Stimulated activated CD8-positive, alpha-beta memory T cell treated with anti-CD3 and anti-CD28 coated beads, Interleukin-7, amount 100 ng/mL, for 4 hours (primary cell): ENCODE measurements at places on chromosomes 12 and 14.

DNA sequence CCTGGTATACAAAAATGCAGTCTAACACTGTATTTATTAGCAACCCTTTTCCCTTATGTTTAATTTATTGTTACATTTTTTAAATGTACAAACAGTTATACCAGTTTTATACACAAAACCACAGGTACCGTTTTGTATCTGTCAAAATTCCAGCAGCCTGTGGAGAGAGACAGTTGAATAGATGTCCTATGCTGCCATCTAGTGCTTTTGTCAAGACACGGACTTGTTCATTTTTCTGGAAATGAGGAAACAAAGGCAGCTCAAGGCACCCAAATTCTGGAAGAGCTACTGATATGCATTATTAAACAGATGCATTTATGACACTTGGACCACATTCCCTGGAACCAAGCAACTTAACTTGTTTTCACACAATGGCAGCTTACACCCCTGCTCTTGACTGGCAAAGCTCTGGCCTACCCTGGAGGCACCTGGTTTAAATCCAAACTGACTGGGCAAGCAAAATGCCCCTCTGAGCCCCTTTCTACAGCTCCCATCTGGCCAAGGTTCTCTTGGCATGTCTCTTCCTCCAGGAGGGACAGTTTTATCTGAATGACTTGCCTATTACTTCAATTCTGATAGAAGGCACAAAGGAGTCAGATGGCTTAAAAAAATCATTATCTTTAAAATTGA lies 286.9 kb upstream of the PRKD1 start:
- no peak for DNase-seq

DNA sequence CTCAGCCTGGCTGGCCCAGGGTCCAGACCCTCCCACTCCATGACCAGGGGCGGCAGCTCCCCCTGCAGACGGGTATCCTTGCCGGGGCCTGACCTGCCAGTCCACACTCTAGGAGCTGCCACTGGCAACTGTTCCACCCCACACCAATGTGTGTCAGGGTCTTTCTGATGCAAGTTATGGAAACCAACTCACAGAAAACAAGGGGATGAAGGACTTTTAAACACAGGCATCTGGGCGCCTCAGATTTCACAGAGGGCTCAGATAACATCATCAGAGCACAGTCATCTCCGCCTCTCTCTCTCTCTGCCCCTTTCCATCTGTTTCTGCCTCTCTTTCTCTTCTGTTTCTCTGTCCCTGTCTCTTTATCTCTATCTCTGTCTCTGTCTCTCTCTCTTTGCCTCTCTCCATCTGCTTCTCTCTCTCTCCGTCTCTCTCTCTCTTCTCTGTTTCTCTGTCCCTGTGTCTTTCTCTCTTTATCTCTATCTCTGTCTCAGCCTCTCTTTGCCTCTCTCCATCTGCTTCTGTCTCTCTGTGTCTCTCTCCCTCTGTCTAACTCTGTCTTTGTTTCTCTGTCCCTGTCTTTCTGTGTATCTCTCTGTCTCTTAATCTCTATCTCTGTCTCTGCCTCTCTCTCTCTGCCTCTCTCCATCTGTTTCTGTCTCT lies 67.4 kb upstream of the FBRSL1 start:
- DNase-seq = no peak

GRCh38 chr12:116015525-116015924 lies 262.0 kb downstream of the MED13L start:
- DNase-seq = no peak

DNA sequence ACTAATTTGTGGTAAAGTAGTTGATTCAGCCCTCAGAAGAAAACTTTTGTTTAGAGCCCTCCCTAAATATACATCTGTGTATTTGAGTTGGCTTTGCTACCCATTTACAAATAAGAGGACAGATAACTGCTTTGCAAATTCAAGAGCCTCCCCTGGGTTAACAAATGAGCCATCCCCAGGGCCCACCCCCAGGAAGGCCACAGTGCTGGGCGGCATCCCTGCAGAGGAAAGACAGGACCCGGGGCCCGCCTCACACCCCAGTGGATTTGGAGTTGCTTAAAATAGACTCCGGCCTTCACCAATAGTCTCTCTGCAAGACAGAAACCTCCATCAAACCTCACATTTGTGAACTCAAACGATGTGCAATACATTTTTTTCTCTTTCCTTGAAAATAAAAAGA lies 2.7 kb downstream of the FZD10 start:
- DNase-seq = no peak

DNA sequence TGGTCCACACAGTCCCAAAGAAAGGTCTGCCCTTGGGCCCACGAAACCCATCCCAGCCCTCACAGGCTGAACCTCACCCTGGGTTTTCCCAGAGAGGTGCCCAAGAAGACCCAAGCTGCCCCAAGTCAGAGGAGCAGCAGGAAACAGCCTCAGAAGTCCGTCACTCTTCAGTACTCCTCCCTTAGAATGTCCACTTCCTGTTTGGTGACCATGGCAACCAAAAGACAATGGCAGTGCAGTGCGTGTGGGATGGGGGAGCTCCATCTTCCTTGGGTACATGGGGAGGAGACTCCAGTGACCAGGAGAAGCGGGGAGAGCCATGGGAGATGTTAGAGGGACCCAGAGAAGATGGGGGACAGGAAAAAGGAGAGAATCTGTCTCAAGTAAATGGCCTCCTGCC lies 11.3 kb downstream of the SELPLG start:
- no peak for DNase-seq

GRCh38 chr14:64114166-64114565 lies 180.0 kb downstream of the ESR2 start:
- DNase-seq = no peak

DNA sequence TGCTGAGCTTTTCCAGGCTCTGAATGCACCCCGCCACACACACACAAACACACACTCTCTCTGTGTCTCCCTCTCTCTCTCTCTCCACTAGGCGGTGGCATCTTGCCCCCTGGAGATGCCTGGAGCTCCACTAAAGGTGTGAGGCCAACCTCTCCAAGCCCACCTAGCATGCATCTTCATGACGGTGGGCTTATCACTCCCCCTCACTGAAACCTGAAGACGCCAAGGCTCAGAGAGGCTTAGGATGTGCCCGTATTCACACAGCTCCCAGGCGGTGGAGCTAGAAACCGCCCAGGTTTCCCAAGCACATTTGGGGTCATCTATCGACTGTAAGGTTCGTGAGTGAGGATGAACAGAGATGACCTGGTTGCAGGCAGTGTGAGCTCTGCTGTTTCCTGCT lies 42.6 kb upstream of the BCL11B start:
- no peak for DNase-seq

DNA sequence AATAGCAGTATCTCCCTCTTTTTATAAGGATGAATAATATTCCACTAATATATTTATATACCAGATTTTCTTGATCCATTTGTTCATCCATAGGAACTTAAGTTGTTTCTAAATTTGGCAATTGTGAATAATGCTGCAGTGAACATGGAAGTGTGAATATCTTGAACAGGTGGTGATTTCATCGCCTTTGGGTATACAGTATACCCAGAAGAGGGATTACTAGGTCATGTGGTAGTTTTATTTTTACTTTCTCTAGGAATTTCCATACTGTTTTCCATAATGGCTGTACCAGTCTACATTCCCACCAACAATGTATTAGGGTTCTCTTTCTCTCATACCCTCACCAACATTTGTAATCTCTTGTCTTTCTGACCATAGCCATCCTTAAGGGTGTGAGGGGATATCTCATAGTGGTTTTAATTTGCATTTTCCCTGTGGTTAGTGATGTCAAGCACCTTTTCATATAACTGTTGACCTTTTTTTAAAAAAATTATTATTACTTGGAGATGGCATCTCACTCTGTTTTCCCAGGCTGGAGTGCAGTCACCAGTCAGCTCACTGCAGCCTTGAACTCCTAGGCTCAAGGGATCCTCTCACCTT lies 20.5 kb downstream of the PPHLN1 start:
- no peak for DNase-seq

DNA sequence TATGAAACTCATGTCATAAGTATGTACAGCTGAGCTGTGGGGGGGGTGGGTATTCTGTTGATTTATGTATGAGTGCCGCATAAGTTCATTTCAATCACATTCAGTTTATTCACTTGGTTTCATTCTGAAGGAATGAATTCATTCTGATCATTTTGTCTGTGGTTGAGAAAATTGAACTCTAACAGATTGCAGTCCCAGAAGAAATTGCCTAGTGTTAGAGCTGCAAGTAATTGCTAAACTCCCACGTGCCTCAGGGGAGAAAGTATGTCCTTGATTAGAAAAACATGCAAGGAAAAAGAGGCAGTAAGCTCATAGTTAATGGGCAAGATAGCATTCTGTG lies 442.4 kb upstream of the MGAT4C start:
- no peak for DNase-seq

DNA sequence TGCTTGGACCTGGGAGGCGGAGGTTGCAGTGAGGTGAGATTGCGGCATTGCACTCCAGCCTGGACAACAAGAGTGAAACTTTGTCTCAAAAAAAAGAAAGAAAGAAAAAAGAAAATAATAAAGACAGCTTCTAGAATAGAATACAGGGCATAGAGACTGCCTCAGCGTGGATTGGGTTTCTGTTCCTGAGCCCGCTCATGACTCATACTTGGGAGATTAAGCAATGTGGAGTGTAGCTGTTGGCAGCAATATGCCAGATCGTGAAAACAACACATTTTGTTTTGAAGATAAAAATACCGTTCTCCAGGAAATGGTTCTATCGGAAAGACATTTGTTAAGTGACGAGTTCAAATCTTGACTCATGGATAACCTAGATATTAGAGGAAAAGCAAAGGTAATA lies 67.2 kb downstream of the GLT1D1 start:
- no peak for DNase-seq

GRCh38 chr14:36509069-36509917 lies 10.7 kb downstream of the NKX2-1 start:
- DNase-seq = no peak

DNA sequence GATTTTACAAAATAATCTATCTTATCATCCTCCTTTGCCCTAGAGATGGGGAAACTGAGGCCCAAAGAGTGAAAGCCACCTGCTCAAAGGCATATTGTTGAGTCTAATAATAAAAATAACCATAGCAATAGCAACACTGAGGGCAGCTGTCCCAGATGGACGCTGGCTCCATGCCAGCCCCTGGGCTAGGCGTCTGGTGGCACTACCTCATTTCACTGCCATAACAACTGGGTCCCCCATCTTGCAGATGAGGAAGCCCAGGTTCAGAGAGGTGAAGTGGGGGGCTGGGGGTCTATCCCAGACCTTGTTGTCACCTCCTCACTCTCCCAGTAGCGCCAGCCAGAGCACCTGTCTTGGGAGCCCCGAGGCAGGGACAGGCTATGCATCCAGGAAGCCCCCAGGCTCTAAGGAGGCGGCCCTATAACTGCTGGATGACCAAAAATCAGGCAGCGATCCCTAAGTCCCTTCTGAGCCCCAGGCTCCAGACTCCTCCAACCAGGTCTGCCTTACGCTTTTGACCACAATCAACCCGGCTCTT lies 12.8 kb downstream of the BDKRB2 start:
- no peak for DNase-seq

- DNase-seq = no peak
Measured at GRCh38 chr14:46902837-46903236, 251.3 kb upstream of the RPL10L start.

DNA sequence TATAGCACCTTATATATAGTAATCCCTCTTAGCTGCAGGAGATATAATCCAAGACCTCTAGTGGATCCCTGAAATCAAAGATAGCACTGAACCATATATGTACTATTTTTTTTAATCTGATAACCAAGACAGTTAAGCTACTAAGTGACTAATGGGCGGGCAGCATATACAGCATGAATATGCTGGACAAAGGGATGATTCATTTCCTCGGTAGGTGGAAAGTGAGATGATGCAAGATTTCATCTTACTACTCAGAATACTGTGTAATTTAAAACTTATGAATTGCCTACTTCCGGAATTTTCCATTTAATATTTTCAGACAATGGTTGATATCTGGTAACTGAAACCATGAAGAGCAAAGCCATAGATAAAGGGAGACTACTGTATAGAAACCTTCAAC lies 36.2 kb downstream of the PRMT8 start:
- DNase-seq = no peak

- DNase-seq = no peak
Measured at GRCh38 chr12:50776749-50777728, 13.1 kb downstream of the ATF1 start.

GRCh38 chr14:52304248-52304904 lies 9.7 kb upstream of the PTGER2 start:
- no peak for DNase-seq

DNA sequence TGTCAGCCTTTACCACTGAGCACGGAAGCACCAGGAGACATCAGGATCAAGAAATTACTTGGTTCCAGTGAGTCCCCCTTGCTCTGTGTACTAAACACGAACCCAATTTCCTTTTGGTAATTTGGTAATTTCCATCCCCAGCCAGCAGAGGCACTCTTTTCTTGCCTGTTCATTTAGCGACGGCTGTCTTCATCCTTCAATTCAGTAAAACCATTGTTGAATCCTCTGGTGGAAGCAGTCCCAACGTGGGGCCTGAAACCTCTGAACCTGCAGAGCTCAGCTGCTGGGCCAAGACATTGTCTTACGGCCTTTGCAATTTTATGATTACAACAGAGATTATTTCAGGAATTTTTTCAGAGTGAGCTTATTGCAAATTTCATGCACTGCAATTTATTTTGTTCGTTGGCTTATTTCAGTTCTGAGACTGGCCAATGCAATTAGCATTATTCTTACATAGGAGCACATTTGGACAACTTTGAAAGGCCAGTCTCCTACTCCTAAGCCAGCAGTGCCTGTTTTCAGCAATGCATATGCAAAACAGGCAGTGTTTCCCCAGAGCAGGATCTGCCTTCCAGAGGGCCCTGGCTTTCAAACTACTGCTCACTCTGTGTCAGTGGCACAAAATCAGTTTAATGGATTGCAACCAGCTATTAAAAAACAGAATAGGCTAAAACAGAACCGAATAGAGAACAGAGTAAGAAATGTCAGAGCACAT lies 372.9 kb upstream of the TMEM132C start:
- no peak for DNase-seq

DNA sequence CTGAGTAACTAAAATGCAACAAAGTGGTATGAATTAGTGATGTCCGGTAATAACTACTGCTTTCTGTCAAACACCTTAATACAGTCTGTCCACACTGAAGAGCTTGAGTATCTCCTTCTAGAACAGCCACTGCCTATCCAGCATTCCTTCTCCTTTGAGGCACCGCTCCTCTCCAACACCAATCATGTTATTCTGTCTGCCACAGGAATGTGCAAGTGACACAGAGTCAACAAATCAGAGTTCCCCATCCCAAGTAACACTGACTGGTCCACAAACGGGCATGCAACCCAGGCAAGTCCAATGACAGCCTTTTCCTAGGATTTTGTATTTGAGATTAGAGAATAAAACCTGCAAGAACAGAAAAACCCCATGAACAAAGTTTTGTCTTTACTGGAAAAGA lies 3.8 kb downstream of the GXYLT1 start:
- DNase-seq = no peak

GRCh38 chr14:60646226-60646818 lies 3.0 kb downstream of the SIX1 start:
- no peak for DNase-seq
